H9 (cell line): ENCODE measurements at places on chromosomes 13 and 19. TPM values are rescaled to one million over a fixed set of nuclear protein-coding genes. Genes with fewer than 3 reads are reported as not detected.

The IZUMO2 gene
- total RNA-seq: 0.81 TPM in 1 of 2 replicates, not detected in the other

- H3K27ac ChIP-seq: no peak overlapping the region
- no peaks in the 10 kb centered on the region for H3K4me1 ChIP-seq
- H3K36me3 ChIP-seq: no peaks in the 10 kb centered on the region
- no peaks in the 10 kb centered on the region for H3K27me3 ChIP-seq
These were observed 159.9 kb downstream of the KATNAL1 start for GRCh38 chr13:30147421-30147820.

The DKKL1 gene
- total RNA-seq: 2.3 and 3.5 TPM in 2 replicates

The GTF2F2 gene
- total RNA-seq: 29.6 and 31.9 TPM in 2 replicates

The CEACAM21 gene
- total RNA-seq: not detected in 2 replicates

DNA sequence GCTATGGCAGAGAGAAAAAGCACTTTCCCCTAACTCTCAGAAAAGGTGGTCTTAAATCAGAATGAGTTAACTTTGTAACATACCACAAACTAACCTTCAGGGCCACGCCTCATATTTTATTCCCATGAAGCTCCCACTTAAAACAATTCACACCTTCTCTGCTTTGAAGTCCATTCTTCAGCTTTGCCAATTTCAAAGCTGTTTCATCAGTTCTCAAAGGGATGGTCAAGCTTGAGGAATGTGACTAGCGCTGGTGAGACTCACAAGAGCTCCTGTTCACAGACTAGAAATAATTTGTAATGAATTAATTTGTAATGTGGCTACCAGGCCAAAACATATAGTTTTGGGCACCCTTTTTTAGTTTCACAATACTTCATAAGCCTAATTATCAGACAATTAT lies 68.2 kb downstream of the STK24 start:
- no peaks in the 10 kb centered on the region for H3K27me3 ChIP-seq
- H3K36me3 ChIP-seq: peaks cover 10% of the 10 kb centered on the region; the same call in 1 of the 2 replicates
- H3K4me1 ChIP-seq: peaks cover 10% of the 10 kb centered on the region; the same call in 1 of the 2 replicates

The EMC10 gene
- 109 and 110 TPM in 2 replicates for total RNA-seq

GRCh38 chr19:11023710-11024109 lies 62.9 kb downstream of the SMARCA4 start:
- no peak for DNase-seq
- H3K4me1 ChIP-seq: no peaks in the 10 kb centered on the region
- no peaks in the 10 kb centered on the region for H3K27me3 ChIP-seq
- peaks cover 92% of the 10 kb centered on the region for H3K36me3 ChIP-seq

DNA sequence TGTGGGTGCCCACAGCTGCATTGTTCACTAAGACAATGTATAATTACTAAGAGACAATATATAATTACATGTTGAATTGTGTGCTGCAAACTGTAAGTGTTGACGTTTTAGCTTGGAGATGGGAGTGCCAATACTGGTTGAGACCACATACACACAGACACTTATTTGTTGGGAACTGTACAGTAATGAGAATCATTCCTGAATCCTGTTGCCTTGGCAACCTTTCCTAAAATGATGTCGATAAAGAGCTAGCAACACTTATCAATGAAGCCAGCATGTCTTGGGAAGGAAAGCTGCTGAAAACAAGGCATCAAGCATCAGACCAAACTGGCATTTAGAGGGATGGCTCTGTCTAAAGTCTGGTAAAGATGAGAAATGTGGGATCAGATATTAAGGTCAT lies 51.3 kb downstream of the PCDH8 start:
- no peak for DNase-seq
- no peaks in the 10 kb centered on the region for H3K27me3 ChIP-seq
- no peak overlapping the region for H3K4me3 ChIP-seq
- H3K27ac ChIP-seq: no peak overlapping the region
- no peaks in the 10 kb centered on the region; the same call in 1 of the 2 replicates for H3K4me1 ChIP-seq

The ZNF565 gene
- total RNA-seq: 4.8 and 5.3 TPM in 2 replicates

The PLK5 gene
- total RNA-seq: 0.50 and 0.57 TPM in 2 replicates

GRCh38 chr19:4012975-4013634 lies 5.6 kb downstream of the PIAS4 start:
- no peak overlapping the region for H3K27ac ChIP-seq
- DNase-seq: no peak
- peaks cover 23% of the 10 kb centered on the region for H3K36me3 ChIP-seq
- no peaks in the 10 kb centered on the region for H3K4me1 ChIP-seq

- H3K4me1 ChIP-seq: no peaks in the 10 kb centered on the region
- DNase-seq: no peak
- no peak overlapping the region for H3K4me3 ChIP-seq
- H3K27ac ChIP-seq: no peak overlapping the region
These were observed 8.8 kb downstream of the TSSK6 start for GRCh38 chr19:19506592-19506991.

DNA sequence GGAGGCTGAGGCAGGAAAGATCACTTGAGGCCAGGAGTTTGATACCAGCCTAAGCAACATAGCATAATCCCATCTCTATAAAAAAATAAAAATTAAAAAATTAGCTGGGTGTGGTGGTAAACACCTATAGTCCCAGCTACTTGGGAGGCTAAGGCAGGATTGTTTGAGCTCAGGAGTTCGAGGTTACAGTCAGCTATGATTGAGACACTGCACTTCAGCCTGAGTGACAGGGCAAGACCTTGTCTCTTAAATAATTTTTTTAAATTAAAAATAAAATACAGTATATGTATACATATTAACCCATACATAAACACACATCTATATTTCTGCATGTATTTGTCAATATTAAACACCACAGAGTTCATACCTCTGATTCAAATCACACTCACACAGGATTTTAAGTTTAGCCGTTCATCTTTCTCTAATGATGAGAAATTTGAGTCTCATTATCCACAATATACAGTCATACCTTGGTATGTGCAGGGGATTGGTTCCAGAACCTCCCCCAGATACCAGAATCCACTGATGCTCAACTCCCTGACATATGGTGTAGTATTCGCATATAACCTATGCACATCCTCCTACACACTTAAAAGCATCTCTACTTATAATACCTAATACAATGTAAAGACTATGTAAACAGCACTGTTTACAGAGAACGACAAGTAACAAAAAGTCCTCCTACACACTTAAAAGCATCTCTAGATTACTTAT lies 44.7 kb downstream of the PSPC1 start:
- H3K4me3 ChIP-seq: no peak overlapping the region
- H3K27me3 ChIP-seq: no peaks in the 10 kb centered on the region
- no peak for DNase-seq
- no peak overlapping the region for H3K27ac ChIP-seq
- H3K36me3 ChIP-seq: peaks cover 21% of the 10 kb centered on the region

DNA sequence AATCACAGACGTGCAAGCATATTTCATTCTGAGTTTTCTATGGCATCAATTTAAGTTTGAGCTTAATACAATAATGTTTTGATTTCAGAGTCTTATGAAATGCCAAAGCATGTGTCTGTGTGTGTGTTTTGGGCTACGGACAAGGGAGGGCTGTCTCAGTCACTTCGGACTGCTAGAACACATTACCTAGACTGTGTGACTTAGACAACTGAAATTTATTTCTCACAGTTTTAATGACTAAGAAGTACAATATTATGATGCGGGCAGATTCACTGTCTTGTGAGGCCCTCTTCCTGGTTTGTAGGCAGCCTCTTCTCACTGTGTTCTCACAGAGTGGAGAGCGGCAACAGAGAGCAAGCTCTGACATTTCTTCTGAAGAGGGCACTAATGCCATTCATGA lies 1202.0 kb downstream of the EFNB2 start:
- no peak overlapping the region for H3K4me3 ChIP-seq
- DNase-seq: no peak
- no peaks in the 10 kb centered on the region for H3K27me3 ChIP-seq
- no peaks in the 10 kb centered on the region for H3K36me3 ChIP-seq
- no peak overlapping the region for H3K27ac ChIP-seq
- peaks cover 2% of the 10 kb centered on the region; the same call in 1 of the 2 replicates for H3K4me1 ChIP-seq

- H3K36me3 ChIP-seq: peaks cover 82% of the 10 kb centered on the region
- no peaks in the 10 kb centered on the region for H3K4me1 ChIP-seq
- H3K27me3 ChIP-seq: no peaks in the 10 kb centered on the region
- no peak overlapping the region for H3K4me3 ChIP-seq
- DNase-seq: no peak
These were observed 25.3 kb upstream of the EIF3G start for GRCh38 chr19:10145031-10145430.

DNA sequence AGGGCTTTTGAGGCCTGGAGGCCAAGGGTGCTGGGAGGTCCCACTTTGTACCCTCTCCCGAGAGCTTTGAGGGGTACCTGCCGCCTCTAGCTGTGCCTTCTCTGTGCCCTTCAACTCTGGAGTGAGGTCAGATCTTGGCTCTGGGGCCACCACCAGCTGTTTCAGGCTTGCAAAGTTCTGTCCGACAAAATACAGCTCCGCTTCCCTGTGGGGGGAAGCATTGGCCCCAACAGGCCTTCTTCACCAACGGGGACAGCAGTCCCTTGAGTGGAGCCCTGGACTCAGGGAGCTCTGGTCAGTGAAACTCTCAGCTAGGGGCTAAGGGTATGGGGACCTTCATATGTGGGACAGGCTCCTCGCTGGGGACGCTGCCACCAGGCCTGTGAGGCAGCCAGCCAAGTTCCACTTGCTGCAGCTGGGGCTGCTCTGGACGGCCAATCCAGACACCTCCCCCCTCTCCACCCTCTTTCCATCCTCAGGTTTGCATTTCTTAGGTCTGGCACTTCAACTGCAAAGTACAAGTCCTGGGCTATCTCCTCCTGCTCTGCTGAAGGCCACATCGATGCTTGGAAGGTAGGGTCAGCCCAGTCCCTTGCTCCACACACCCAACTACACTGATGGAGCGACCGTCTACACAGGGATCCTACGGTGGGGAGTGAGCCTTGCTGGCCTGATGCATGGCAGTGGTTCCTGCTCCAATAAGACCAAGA lies 46.8 kb downstream of the C13orf46 start:
- no peaks in the 10 kb centered on the region for H3K4me1 ChIP-seq
- H3K4me3 ChIP-seq: no peak overlapping the region
- no peaks in the 10 kb centered on the region for H3K27me3 ChIP-seq
- H3K36me3 ChIP-seq: no peaks in the 10 kb centered on the region
- no peak overlapping the region for H3K27ac ChIP-seq
- DNase-seq: peak; percentile 15

The CYP4F12 gene
- total RNA-seq: not detected in 2 replicates

The NLRP7 gene
- 1.1 TPM in 2 replicates for total RNA-seq

The KLHL1 gene
- total RNA-seq: not detected in 2 replicates

DNA sequence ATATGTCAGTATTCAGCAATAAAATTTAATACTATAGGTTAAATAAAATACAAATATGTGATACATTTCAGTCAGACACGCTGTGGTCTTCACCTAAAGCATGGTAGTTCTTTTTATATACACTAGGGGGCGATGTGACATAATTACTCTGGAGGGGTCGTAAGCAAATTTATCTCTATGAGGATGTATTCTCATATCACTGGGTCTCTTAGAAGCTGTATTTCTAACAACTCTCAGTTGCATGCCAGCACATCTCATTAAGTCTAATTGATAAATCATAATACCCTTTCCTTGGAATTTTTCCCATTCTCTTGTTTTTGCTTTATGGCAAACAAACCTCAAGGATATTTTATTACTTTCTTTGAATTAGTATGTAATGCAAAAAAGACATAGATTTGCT lies 3.9 kb upstream of the PCDH17 start:
- H3K4me3 ChIP-seq: no peak overlapping the region
- H3K27ac ChIP-seq: no peak overlapping the region
- H3K4me1 ChIP-seq: no peaks in the 10 kb centered on the region
- H3K36me3 ChIP-seq: no peaks in the 10 kb centered on the region

The CNFN gene
- total RNA-seq: 7.1 and 8.8 TPM in 2 replicates

DNA sequence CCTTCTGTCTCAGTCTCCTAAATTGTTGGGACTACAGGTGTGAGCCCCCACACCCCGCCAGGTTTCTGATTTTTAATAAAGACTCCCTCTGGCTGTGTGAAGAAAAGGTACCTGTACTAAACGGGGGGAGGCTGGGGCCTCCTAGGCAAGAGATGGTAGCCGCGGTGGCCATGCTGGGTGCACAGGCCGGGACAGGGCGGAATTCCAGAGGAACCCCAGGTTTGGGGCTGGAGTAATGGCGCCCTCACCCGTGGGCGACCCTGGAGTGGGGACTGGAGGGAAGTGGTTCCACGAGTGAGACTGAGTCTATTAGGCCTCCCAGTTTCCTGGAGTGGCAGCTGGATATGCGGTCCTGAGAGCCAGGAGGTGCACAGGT lies 1.6 kb upstream of the CBARP start:
- no peak for DNase-seq
- H3K36me3 ChIP-seq: peaks cover 1% of the 10 kb centered on the region
- no peak overlapping the region for H3K27ac ChIP-seq
- H3K4me3 ChIP-seq: peak overlapping the region; percentile 87
- H3K4me1 ChIP-seq: no peaks in the 10 kb centered on the region

- H3K4me3 ChIP-seq: no peak overlapping the region
- no peaks in the 10 kb centered on the region for H3K27me3 ChIP-seq
- DNase-seq: peak; percentile 59
- H3K27ac ChIP-seq: no peak overlapping the region
- no peaks in the 10 kb centered on the region for H3K36me3 ChIP-seq
These were observed 238.9 kb downstream of the TSHZ3 start for GRCh38 chr19:31110336-31110735.

The ZNF491 gene
- total RNA-seq: 0.61 and 0.77 TPM in 2 replicates

- H3K36me3 ChIP-seq: peaks cover 7% of the 10 kb centered on the region; the same call in 1 of the 2 replicates
- no peaks in the 10 kb centered on the region for H3K4me1 ChIP-seq
- no peak overlapping the region for H3K27ac ChIP-seq
- H3K4me3 ChIP-seq: no peak overlapping the region
These were observed 166.1 kb downstream of the PDS5B start for GRCh38 chr13:32752311-32752710.

DNA sequence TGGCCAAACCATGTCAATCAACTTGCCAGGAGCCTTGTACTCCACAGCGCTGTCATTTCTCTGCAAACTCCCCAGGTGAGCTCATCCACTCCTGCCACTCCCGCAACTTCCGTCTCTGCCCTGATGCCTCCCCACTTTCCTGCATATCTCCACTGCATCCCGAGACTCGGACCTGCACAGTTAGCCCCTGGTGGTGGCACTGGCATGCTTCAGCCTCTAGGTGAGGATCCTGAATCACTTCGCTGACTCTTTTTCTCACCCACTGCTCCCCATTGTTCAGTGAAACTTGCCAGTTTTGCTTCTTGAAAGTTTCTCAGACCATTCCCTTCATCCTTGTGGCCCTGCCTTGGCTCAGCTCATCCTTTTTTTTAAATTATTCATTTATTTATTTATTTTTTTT lies 3.4 kb upstream of the CTU1 start:
- H3K36me3 ChIP-seq: no peaks in the 10 kb centered on the region
- DNase-seq: peak; percentile 53
- H3K4me1 ChIP-seq: peaks cover 3% of the 10 kb centered on the region; the same call in 1 of the 2 replicates
- H3K4me3 ChIP-seq: no peak overlapping the region
- H3K27ac ChIP-seq: no peak overlapping the region

The LHB gene
- total RNA-seq: not detected in 2 replicates

- no peak for DNase-seq
- H3K27ac ChIP-seq: no peak overlapping the region
- no peaks in the 10 kb centered on the region; the same call in 1 of the 2 replicates for H3K27me3 ChIP-seq
- H3K36me3 ChIP-seq: peaks cover 26% of the 10 kb centered on the region
- no peaks in the 10 kb centered on the region for H3K4me1 ChIP-seq
- H3K4me3 ChIP-seq: no peak overlapping the region
These were observed 5.5 kb downstream of the DLEU7 start for GRCh38 chr13:50838031-50838430.
